ENCODE measurements at places on chromosomes 5 and 9.

GRCh38 chr9:135886147-135886981 is 21.0 kb downstream of the CAMSAP1 start:
- no peak for DNase-seq

DNA sequence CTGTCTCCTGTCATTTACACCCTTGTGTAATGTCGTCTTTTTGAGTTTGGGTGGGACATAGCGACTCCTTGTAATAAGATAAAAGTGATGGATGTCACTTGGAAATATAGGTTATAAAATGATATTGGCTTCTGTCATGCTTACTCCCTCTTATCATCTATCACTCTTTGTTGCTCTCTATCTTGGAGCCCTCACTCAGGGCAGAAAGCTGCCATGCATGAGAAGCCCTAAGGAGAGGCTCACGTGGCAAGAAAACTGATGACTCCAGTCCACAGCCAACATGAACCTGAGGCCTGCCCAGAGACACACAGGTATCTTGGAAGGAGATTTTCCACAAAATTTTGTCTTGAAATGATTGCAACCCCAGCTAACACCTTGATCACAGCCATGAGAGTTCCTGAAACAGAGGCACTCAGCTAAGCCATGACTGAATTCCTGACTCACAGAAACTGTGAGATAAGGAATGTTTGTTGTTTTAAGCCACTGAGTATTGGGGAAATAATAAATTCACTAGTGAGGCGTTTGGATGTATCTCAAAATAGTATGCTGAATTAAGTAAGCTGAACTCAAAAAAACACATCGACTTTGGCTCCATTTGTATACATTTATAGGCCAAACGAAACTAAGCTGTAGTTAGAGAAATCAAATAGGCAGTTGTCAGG is 216.7 kb downstream of the CDH18 start:
- DNase-seq, result no peak

DNA sequence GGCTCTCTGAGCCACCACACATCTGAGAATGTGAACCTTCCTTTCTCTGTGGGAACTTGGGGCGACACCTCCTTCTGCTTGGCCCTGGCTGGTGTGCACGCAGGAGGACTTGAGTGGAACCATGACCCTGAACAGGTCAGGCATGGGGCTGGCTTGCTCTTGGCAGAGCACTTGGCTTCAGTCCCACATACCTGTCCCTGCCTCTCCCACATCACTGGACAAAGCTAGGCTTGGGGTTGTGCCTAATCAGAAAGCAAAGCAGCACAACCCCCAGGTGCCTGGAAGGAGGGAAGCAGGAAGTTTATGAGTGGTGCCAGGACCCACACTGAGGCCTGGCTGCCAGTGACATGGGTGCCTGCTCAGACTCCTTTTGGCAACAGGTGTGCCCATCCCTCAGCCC is 13.2 kb downstream of the GADD45G start:
- no peak for DNase-seq

- DNase-seq, result no peak
Measured at GRCh38 chr5:143717400-143717799, 94.6 kb upstream of the HMHB1 start.

DNA sequence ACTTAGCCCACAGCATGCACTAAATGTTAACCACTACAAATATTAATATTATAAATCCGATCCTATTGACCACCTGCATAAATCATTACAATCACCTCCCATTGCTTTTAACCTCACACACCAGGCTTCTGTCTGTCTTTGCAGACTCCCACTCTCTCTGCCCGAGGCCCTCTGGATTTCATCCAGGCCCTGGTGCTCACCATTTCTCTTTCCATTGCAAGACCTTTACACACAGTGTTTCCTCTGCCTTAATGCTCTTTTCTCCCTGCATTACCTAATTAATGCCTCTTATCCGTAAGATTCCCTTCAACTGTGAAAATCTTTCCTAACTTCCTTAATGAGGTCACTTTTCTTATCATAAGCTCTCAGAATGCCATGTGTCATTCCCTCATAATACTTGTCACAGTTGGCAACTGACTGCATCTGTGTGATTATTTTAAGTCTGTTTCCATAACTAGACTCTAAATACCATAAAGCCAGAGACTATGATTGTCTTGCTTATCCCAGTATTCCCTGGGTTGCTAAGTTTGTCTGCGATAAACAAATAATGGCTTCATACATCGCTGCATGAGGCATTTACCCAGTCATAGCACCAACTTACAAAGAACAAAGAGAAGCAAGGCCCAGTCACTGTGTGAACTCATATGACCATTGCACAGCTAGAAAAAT is 155.1 kb downstream of the CCDC192 start:
- DNase-seq, result no peak
